ENCODE measurements at places on chromosomes 16 and 17. TPM values are rescaled to one million over a fixed set of nuclear protein-coding genes. Genes with fewer than 3 reads are reported as not detected.

DNA sequence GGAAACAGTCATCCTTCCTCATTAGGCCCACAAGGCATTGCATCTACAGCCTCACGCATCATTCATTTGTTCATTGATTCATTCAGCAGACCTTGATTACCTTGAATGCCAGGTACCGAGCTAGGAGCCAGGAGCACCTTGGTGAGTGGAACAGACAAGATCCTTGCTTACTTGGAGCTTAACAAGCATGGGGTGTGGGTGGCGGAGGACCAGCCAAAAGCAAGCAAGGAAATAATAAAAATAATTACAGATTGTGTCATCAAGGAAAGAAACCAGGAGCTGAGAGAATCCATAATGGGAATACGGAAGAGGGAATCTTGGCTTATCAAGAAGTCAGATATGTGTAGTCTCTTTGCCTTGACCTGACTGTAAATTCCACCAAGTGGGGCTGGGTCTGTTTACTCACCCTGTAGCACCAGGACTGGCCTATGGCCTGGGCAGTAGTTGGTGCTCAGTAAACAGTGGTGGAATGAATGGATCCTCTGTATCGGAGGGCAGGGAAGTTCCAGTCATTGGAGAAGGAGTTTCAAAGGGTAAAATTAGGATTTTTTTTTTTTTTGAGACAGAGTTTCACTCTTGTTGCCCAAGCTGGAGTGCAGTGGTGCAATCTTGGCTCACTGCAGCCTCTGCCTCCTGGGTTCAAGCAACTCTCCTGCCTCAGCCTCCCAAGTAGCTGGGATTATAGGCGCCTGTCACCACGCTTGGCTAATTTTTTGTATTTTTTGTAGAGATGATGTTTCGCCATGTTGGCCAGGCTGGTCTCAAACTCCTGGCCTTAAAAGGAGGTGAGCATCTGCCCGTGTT lies 157.7 kb downstream of the MSI2 start:
- no peak for DNase-seq
- no peak overlapping the region for H3K27ac ChIP-seq
- peaks cover 6% of the 10 kb centered on the region for H3K36me3 ChIP-seq
- no peak overlapping the region for H3K4me3 ChIP-seq

DNA sequence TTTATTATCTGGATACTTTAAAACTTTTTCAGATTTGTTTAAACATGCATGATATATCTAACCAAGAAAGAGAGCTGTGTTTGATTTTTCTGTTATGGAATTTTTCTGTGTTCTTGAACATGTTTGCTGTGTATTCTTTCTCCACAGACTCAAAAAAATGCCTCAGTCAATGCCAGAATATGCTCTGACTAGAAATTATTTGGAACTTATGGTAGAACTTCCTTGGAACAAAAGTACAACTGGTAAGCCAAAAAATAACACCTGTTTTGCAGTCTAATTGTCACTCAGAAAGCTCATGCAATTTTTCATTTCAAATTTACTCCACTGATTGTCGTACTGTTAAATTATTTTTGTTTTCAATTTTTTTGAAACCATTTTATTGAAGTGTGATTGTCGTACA lies 15.3 kb upstream of the ABCC11 start:
- no peak overlapping the region for H3K4me3 ChIP-seq
- no peak for DNase-seq
- H3K27me3 ChIP-seq, result no peaks in the 10 kb centered on the region
- peaks cover 6% of the 10 kb centered on the region for H3K4me1 ChIP-seq
- H3K27ac ChIP-seq, result no peak overlapping the region

Gene FSCN2
- total RNA-seq, result 1.4 TPM

Gene CACNG3
- total RNA-seq, result not detected

- H3K27ac ChIP-seq, result no peak overlapping the region
- no peaks in the 10 kb centered on the region for H3K4me1 ChIP-seq
- DNase-seq, result no peak
- H3K36me3 ChIP-seq, result peaks cover 6% of the 10 kb centered on the region
Observed at GRCh38 chr17:7421186-7421585, 1.1 kb downstream of the SPEM1 start.

- H3K4me3 ChIP-seq, result no peak overlapping the region
- peaks cover 30% of the 10 kb centered on the region for H3K27me3 ChIP-seq
- H3K27ac ChIP-seq, result no peak overlapping the region
Observed at GRCh38 chr17:39170109-39170508, 4.1 kb upstream of the ARL5C start.

DNA sequence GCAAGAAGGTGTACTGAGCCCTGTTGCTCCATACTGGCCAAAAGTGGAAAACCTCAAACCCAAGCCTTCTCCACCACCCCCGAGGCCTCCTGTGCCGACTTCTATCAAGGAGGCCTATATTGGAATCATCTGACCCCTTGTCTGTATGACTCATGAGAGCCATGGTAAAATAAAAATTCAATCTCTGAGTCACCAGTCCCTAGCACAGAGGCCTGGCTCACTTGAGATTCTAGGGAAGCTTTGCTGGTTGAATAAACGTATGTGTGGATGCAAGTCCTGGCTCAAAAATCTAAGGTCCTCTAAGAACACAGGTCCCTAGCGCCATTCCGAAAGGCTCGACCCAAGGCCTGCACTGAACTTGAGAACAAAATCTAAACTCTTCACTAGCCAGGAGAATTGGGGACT lies 15.0 kb downstream of the NSMCE1 start:
- H3K27me3 ChIP-seq, result peaks cover 3% of the 10 kb centered on the region
- peak overlapping the region; percentile 96 for H3K27ac ChIP-seq
- peaks cover 77% of the 10 kb centered on the region for H3K4me1 ChIP-seq
- peak overlapping the region; percentile 75 for H3K4me3 ChIP-seq

Gene SLFN14
- total RNA-seq, result not detected

DNA sequence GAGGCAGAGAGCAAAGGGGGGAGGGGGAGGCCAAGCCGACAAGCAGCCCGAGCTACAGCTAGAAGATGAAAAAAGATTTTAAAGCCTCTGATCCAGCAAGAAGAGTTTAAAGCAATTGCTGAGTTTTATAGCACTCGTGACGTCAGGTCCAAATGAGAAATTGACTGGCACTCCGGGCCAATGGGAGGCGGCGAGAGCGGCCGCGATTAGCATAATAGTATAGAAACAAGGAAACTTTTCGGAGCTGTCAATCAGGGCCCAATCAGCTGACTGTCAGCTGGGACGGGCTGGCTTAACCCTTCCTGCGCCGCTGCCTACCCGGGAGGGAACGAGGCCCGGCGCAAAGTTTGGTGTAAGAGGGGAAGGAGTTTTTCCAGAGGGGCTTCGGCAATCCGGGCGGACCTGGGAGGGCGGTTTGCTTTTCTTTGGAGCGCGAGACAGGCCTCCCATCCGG lies at the start of gene MAF:
TSS of gene MAF (minus strand) at position 100 of the 454 bp plus-strand sequence. CDS start 835 bp downstream, outside the sequence.
- peak within 1 kb of the TSS; percentile 71 for H3K4me3 ChIP-seq
- peaks cover 17% of the 10 kb centered on the region for H3K4me1 ChIP-seq
- H3K27me3 ChIP-seq, result peaks cover 18% of the 10 kb centered on the region
- no peak for DNase-seq
- no peaks in the 10 kb centered on the region for H3K36me3 ChIP-seq

Data from HFFc6 (cell line).